ENCODE measurements at places on chromosomes 3 and 15.

- DNase-seq, result no peak
Observed at GRCh38 chr3:47412842-47413520, 32.2 kb downstream of the PTPN23 start.

- no peak for DNase-seq
Observed at GRCh38 chr3:159843840-159844730, 144.6 kb upstream of the IL12A start.

DNA sequence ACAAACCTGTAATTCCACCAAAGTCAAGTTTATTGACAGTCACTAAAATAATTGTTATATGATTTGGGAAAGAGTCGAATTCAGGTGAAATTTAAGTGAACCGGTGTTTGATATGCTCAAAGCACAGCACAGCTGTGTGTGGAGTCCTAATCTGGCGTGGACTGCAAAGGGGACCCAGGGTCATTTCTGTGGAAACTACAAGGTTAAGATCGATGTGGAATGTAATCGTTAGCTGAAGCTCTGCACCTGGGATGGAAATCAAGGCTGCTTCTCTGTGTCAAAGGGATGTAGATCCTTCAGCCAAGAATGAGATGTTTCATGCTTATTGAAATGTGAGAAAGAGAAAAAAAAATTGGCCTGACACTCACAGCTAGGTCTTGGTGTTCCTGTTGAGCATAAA lies 1.6 kb upstream of the ELP6 start:
- DNase-seq, result no peak

GRCh38 chr3:111521891-111522290 lies 20.1 kb upstream of the CD96 start:
- DNase-seq, result peak; percentile 66

GRCh38 chr3:139687431-139687830 lies 9.7 kb upstream of the NMNAT3 start:
- DNase-seq, result no peak

DNA sequence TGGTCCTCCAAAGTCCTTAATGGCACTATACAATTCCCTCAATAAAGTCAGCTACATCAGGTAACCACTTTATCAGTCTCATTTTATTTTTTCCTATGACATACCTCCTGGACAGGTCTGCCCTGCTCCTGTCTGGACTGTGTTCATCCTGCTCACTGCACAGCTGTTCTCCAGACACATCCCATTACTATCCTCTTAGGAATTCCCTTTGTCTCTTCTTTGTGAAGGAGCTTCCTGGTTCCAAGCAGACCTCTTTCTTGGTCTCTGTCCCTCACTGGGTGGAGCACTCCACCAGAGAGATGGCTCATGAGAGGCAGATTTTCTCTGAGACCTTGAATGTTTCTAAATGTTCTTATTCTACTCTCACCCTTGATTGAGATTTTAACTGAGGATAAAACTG lies 60.1 kb downstream of the KY start:
- DNase-seq, result no peak

GRCh38 chr15:73437543-73438109 lies 5.3 kb upstream of the REC114 start:
- no peak for DNase-seq

GRCh38 chr3:69568951-69569350 lies 170.3 kb upstream of the MITF start:
- DNase-seq, result no peak

DNA sequence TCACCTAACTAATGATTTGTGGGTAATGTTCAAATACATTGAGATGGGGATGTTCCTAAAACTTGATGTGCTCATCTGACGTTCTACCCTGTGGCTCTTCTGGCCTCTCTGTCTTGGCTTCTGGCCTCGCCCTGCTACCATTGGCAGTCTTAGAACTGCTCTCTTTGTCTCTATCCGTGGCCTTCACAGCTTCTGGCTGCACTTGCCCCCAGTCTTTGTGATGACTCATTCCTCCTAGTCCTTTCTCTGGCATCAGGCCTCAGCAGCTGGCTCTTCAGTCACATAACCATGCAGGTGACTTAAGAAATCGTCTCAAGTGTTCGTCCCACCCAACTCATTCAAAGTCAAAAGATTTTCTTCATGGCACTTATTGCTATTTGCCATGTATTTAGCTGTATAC lies 188.1 kb downstream of the BBX start:
- peak; percentile 30 for DNase-seq

GRCh38 chr3:46398186-46398955 lies 8.5 kb downstream of the CCR5AS start:
- no peak for DNase-seq

GRCh38 chr3:180358179-180358578 lies 243.8 kb upstream of the TTC14 start:
- DNase-seq, result peak; percentile 75

GRCh38 chr3:128316481-128316891 lies 150.2 kb downstream of the DNAJB8 start:
- no peak for DNase-seq

- no peak for DNase-seq
Observed at GRCh38 chr3:100150473-100150872, 36.2 kb upstream of the FILIP1L start.

DNA sequence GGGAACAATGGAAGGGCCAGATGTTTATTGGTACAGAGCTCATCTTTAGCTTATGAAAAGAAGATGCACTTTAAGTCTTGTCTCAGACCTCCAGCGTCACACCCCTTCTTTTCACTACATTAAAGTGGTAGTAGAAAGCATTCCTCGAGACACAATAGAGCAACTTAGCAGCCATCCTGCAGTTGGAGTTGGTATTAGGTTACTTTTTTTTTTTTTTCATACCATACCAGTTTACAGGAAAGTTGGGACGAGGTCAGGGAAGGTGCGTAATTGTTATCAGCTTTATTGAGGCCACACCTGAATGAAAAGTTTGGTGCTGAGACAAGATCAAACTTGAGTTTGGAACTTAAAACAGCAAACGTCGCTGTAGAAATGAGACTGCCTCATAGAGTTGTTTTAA lies 203.8 kb downstream of the SOX2 start:
- DNase-seq, result no peak

DNA sequence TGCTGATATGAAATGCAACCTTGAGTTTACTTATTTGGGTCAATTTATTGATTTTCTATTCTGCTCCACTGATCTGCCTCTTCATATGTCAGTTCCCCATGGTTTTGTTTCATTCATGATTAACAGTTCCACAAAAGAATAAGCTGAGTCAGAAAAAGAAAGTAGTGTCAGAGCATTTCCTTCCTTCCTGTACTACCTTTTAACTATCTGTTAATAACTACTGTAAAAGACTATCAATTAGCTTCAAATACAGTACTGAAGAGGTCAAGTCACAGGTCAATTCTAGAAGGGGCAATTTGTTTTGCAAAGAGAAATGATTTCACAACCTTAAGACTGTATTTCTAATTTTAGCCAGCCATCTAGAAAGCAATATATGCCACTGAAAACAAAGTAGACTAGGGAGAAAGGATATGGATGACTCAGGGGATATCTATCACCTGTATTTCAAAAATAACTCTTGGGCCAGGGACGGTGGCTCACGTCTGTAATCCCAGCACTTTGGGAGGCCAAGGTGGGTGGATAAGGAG lies 129.5 kb downstream of the TFDP2 start:
- peak; percentile 17 for DNase-seq

- DNase-seq, result no peak
Observed at GRCh38 chr15:70242951-70243685, 145.4 kb upstream of the TLE3 start.

- no peak for DNase-seq
Observed at GRCh38 chr15:69537901-69538300, 85.3 kb downstream of the RPLP1 start.
